Hematopoietic multipotent progenitor cell treated with erythropoietin and hydrocortisone succinate and interleukin-3 and kit ligand, for 15 days (in vitro differentiated cells): ENCODE measurements at places on chromosomes 1 and 21.
A peak's percentile ranks its signal among the peaks of the same experiment; 100 is the strongest.

GRCh38 chr1:90708826-90709225, 8.3 kb downstream of the BARHL2 start:
- no peak for DNase-seq

GRCh38 chr21:42387164-42387563, 8.7 kb downstream of the TMPRSS3 start:
- no peak for DNase-seq

DNA sequence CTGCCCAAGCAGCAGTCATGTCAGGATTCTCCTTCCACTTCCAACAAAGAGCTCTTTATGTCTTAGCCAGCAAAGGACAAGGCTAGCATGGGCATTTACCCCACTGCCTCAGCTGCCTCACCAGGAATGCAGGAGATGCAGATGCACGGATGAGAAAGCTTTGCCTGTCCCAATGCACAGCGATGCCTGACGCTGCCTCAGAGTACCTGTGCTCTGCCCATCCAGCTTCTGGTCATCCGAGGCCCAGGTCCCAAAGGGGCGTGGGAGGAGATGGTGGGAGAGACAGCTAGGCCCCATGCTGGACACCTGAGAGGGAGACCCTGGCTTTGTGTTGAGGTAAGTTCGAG, 59.0 kb downstream of the IRF2BP2 start:
- no peak for DNase-seq

DNA sequence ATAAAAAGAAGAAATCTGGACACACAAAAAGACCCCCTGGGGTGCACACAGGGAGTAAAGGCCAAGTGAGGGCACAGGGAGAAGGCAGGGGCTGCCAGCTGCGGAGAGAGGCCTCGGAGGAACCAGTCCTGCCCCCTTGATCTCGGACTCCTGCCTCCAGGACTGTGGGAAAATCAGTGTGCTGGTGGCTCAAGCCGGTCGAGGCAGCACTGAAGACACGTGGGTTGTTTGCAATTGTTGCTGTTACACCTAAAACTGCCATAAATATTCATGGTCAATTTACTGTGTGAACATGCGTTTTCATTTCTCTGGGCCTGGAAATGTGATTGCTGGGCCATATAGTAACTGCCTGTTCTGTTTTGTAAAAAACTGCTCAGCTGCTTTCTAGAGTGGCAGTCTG, 18.5 kb downstream of the IBA57 start:
- DNase-seq = no peak

DNA sequence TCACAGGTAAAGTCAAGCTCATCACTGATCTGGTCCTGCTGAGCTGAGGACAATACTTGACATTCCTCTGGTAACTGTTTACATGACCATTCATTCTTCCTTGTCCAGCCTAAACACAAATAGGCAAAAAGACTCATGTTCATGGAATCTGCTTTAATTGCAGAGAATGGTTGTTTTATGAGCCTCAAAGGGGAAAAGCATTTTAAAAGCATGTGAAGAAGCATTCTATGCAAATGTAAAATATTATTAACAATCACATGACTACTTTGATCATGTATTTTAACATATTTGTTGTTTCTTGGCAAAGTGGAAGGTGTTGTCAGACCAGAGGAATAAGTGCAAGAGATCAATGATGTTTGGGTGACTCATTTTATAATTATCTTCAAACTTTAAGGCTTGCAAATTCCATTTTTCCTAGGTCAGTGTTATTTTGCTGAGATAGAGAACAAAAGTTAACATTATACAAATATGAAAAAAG, 133.7 kb downstream of the RUNX1 start:
- no peak for DNase-seq

DNA sequence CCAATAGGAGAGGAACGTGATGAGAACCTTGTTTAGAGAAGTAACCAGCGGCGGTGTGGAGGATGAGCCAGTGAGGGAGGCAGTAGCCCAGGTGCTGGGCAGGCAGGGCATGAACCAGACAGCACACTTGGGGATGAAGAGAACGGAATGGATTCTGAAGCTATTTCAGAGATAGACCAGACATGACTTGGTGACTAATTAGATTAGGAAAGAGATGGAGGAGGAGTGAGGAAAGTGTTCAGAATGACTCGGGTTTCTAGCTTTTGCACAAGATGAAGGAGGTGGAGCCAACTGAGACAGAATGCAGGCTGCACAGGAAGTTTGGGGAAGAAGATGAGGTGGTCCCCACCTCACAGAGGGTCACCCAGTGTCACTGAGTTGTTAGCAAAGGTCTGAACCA, 5.1 kb downstream of the PEF1 start:
- DNase-seq = no peak

- DNase-seq = no peak
Measured at GRCh38 chr21:31711745-31712285, 20.1 kb downstream of the SCAF4 start.

DNA sequence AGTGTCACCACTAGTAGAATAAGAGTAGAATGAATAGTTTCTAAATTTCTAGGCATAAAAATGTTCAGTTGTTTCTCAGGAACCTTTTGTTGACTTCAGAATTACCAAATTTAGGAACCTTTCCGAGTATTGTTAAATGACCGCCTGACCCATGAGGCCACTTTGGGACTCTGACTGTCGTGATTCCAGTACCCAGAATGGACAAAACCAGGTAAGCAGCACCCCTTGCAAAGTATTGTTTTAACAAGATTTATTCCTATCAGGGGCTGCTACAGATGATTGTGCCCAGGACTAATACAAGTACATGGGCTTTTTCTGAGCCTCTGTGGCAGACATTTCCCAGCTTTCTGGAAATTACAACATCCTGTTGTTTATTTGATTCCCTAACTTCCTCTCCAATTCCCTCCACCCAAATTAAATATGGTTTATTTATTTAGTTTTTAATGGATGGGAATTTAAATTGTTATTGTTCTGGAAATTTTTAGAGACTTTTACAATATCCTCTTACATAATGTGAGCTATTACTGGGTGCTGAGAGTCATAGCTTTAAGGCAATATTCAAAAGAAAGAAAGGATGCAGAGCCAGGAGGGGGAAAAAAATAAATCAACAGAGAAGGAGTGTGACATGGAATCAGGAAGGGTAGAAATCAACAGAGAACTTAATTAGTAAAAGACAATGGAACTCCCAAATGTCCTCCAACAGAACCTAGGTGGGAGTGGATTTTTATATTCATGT, 37.4 kb upstream of the NTPCR start:
- no peak for DNase-seq

- peak; percentile 70 for DNase-seq
Measured at GRCh38 chr1:156797212-156797871, 19.3 kb downstream of the SH2D2A start.

GRCh38 chr1:113792471-113792870, 19.8 kb downstream of the RSBN1 start:
- DNase-seq = no peak

DNA sequence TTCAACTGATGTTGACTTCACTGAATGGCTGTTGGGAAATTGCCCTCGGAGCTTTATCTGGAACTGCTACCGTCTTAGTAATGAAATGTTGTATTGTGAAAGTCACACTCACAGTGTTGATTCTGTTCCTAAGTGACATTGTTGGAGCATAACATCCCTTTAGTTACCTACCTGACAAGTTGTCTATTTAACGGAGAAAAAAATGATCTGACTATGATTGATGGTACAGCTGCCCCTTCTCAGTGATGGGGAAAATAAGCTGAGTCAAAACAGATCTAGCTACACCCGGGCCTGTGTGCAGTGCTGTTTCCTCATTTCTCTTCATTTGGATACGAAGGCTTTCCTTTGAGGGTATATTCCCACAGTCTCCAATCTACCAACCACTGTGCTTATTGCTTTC, 472.3 kb upstream of the BRINP3 start:
- DNase-seq = no peak

GRCh38 chr1:210757677-210758076, 376.3 kb downstream of the KCNH1 start:
- DNase-seq = no peak

- no peak for DNase-seq
Measured at GRCh38 chr21:41589620-41590175, 81.7 kb upstream of the TMPRSS2 start.

DNA sequence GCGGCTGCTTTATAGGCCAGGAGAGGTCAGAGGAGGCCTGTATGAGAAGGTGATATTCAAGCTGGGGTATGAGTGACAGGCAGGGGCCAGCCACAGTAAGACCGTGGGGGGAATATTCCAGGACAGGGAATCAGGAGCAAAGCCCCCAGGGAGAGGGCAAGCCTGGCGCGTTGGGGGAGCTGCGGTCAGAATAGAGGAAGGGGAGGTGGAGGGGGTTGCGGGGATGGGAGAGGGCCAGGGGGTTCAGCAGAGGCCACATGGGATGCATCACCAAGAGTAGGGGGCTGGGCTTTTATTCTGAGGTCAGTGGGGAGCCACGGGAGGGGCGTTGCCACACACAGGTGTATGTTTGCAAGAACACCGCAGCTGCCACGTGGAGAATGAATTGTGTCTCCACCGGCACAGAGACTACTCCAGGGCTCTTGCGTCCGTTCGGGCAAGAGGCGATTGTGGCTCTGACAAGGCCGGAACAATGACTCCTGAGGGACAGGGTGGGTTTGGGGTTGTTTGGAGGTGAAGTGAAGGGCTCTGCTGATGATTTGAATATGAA, 84.7 kb upstream of the VAMP3 start:
- DNase-seq = no peak

DNA sequence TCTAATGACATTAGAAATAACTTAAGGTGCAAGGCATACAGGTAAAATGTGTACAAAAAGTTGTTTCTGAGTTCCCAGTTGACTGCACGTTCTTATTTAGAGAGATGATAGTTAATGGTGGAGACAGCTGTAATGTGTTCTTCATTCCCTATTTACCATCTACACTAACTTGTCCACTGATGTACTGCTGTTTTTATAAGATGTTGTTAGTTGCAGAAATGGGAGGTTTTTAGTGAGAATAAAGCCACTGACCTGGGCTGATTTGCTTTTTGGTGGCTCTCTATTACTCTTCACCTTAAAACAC, 122.9 kb upstream of the LYPLAL1 start:
- DNase-seq = no peak
